ENCODE measurements at places on chromosomes 16 and 17.

GRCh38 chr16:51012396-51012795 is 138.7 kb downstream of the SALL1 start:
- H3K4me3 ChIP-seq = no peak overlapping the region
- H3K4me1 ChIP-seq = no peaks in the 10 kb centered on the region
- no peak for DNase-seq
- no peak overlapping the region for H3K27ac ChIP-seq
- H3K27me3 ChIP-seq = peaks cover 8% of the 10 kb centered on the region

GRCh38 chr17:41811549-41812380 is at the start of gene P3H4:
P3H4 (minus strand) TSS chr17:41811949; CDS start chr17:41811915, 34 bp downstream.
- H3K27ac ChIP-seq = no peak within 1 kb of the TSS
- peak; percentile 64 for DNase-seq

- no peaks in the 10 kb centered on the region for H3K4me1 ChIP-seq
- no peaks in the 10 kb centered on the region for H3K36me3 ChIP-seq
- DNase-seq = no peak
Observed at GRCh38 chr16:60681043-60681442, 1355.2 kb downstream of the CDH8 start.

DNA sequence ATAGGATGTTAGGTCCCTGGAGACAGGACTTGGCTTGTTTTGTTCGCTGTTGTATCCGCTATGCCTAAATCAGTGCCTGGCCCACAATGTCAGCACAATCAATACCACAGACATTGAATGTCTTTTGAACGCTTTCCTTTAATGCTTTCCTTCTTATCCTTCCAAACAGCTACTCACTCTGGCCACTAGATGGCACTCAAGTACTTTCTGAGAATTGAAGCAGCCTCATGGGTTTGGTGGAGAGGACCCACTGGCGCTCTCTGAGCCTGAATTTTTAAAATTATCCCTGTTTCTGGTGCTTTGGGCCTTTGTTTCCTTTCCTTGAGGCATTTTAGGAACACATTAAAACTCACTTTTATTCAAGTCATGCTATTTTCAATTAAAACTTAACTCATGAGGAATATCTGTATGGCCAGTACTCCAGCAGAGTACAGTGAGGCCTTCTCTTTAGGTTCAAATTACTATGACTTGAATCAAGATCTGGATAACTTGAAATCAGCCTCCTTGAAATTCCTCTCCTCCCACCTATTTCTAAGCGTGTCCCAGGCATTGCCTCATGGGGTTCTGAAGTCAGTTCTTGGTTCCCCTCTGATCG is 3.2 kb upstream of the NLRP1 start:
- peaks cover 17% of the 10 kb centered on the region for H3K36me3 ChIP-seq
- peak overlapping the region; percentile 63 for H3K27ac ChIP-seq

DNA sequence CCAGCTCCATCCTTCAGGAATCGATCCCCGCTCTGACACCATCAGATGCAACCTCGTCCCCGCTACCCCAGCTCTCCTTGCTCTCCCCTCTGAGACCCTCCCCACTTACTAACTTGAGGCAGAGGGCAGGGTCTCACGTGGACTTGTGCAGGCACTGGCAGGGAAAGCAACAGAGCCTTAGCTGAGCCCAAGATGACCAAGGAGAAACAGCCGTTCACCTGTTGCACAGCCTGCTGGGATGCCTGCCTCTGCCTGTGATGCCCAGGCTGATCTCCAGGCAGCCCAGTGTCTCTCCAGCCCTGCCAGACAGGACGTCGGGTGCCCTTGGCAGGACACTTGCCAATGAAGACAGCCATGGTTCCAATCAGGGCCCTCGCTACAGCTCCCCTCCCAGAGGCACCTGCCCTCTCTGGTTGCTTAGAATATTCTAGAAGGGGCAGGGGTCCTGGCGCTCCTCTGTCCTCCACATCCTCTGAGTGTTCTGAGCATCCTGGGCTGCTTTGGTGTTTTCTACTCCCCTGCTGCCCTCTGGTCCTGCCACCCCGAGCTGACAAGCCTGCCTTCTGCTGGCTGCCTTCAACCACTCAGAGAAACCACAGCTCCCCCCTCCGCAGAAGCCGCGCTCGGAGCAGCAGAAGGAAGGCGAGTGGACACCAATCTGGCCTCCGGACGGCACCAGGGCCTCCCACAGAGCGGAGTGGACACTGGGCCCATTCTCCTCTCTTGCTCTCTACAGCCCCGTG is 6.7 kb downstream of the CEP295NL start:
- DNase-seq = no peak
- peaks cover 5% of the 10 kb centered on the region for H3K4me1 ChIP-seq
- H3K36me3 ChIP-seq = peaks cover 6% of the 10 kb centered on the region
- peaks cover 27% of the 10 kb centered on the region for H3K27me3 ChIP-seq
- no peak overlapping the region for H3K4me3 ChIP-seq

GRCh38 chr17:71127416-71127815 is 958.1 kb downstream of the KCNJ2 start:
- no peaks in the 10 kb centered on the region for H3K27me3 ChIP-seq
- no peaks in the 10 kb centered on the region for H3K36me3 ChIP-seq
- DNase-seq = no peak
- no peak overlapping the region for H3K27ac ChIP-seq
- no peak overlapping the region for H3K4me3 ChIP-seq

GRCh38 chr17:37219876-37220606 is 155.7 kb upstream of the C17orf78 start:
- H3K27me3 ChIP-seq = no peaks in the 10 kb centered on the region
- DNase-seq = no peak
- peaks cover 7% of the 10 kb centered on the region for H3K36me3 ChIP-seq
- no peaks in the 10 kb centered on the region for H3K4me1 ChIP-seq
- no peak overlapping the region for H3K27ac ChIP-seq

- DNase-seq = no peak
- no peaks in the 10 kb centered on the region for H3K4me1 ChIP-seq
- peaks cover 78% of the 10 kb centered on the region for H3K27me3 ChIP-seq
- H3K4me3 ChIP-seq = no peak overlapping the region
- no peak overlapping the region for H3K27ac ChIP-seq
Observed at GRCh38 chr17:37786481-37786880, 41.6 kb upstream of the HNF1B start.

GRCh38 chr16:71421911-71422310 is 19.9 kb downstream of the TLE7 start:
- H3K4me1 ChIP-seq = peaks cover 10% of the 10 kb centered on the region
- no peak overlapping the region for H3K4me3 ChIP-seq
- H3K36me3 ChIP-seq = peaks cover 4% of the 10 kb centered on the region
- DNase-seq = no peak
- peaks cover 85% of the 10 kb centered on the region for H3K27me3 ChIP-seq

DNA sequence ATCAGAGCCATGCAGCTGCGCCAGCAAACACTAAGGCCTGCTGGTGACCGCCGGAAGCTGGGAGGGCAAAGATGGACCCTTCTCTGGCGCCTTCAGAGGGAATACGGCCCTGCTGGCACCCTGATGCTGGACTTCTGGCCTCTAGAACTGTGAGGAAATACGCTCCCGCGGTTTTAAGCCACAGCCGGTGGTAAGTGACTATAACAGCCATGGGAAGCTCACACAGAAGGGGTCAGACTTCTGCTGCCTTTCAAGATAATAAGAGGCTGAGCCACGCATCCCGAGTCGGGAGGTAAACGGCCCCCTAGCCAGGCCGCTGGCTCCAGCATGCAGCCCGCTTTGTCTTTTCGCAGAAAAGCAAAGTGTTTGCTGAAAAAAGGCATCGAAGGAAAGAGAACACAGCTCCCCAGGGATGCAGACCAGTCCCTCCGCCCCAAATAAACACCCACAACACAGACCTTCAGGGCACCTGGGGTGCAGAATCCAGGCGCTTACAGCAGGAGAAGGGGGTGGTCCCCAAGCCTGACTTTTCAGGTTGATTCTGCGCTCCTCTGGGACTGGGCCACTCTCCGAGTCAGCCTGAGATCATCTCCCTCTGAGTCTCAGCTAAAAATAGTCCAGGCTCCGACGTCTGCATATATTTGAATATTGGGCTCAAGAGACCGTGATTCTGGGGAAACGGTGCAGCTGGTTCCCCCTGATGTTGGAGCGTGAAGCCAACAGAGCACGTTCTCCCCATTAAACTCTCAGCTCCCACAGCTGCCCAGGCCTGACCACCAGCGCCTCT is 89.7 kb downstream of the MGAT5B start:
- no peaks in the 10 kb centered on the region for H3K4me1 ChIP-seq
- H3K27me3 ChIP-seq = peaks cover 33% of the 10 kb centered on the region
- DNase-seq = no peak
- H3K4me3 ChIP-seq = no peak overlapping the region
- H3K27ac ChIP-seq = no peak overlapping the region

- H3K4me3 ChIP-seq = peak overlapping the region; percentile 53
- peak; percentile 19 for DNase-seq
- peaks cover 10% of the 10 kb centered on the region for H3K4me1 ChIP-seq
- peaks cover 47% of the 10 kb centered on the region for H3K27me3 ChIP-seq
- H3K36me3 ChIP-seq = peaks cover 14% of the 10 kb centered on the region
- peak overlapping the region; percentile 93 for H3K27ac ChIP-seq
Observed at GRCh38 chr17:74514632-74515334, 16.5 kb downstream of the CD300LB start.

GRCh38 chr17:34579017-34579946 is at the start of gene TMEM132E:
TMEM132E (plus strand) TSS chr17:34579582; CDS start chr17:34581077, 1,495 bp downstream.
- peaks cover 85% of the 10 kb centered on the region for H3K27me3 ChIP-seq
- peak within 1 kb of the TSS; percentile 73 for H3K4me3 ChIP-seq
- H3K36me3 ChIP-seq = no peaks in the 10 kb centered on the region
- peaks cover 13% of the 10 kb centered on the region for H3K4me1 ChIP-seq
- DNase-seq = no peak

DNA sequence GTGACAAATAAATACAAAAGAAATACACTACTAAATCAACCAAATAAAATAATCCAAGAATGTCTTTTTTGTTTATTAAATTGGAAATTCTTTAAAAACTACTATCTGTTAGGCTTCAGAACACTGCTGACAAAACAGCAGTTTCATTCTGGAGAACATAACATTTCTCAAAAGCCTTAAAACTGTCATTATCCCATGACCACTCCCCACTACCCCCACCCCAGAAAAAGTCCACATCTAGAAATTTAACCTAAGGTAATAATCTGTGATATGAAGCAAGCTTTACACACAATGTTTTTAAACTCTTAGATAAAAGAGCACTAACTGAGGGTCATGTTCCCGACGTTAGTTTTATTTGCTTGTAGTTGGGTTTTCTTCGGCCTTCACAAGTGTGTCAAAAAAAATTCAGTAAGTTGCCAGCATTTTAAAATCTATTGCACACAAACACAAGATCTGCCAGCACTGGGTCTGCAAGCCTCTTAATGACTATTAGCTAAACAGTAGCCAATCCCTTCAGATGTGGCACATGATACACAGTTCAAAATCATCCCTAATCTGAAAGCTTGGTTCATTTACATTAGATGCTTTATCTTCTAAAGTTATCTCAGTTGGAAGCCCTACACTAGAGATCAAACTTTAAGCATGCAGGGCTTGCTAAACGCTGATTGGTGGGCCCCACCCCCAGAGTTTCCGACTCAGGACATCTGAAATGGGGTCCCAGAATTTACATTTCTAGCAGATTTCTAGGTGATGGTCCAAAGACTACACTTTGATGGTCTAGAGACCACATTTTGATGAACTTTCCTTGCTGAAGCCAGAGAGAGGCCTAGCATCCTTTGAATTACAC is 75.2 kb downstream of the KANSL1 start:
- no peak overlapping the region for H3K27ac ChIP-seq
- peaks cover 6% of the 10 kb centered on the region for H3K36me3 ChIP-seq
- H3K27me3 ChIP-seq = no peaks in the 10 kb centered on the region
- peaks cover 86% of the 10 kb centered on the region for H3K4me1 ChIP-seq
- no peak overlapping the region for H3K4me3 ChIP-seq

GRCh38 chr16:1712791-1713261 is 6.8 kb downstream of the MAPK8IP3 start:
- no peak overlapping the region for H3K27ac ChIP-seq
- DNase-seq = no peak
- H3K4me1 ChIP-seq = peaks cover 24% of the 10 kb centered on the region
- no peak overlapping the region for H3K4me3 ChIP-seq
- no peaks in the 10 kb centered on the region for H3K27me3 ChIP-seq

- peak overlapping the region; percentile 92 for H3K27ac ChIP-seq
- H3K36me3 ChIP-seq = peaks cover 22% of the 10 kb centered on the region
- DNase-seq = no peak
- no peaks in the 10 kb centered on the region for H3K27me3 ChIP-seq
- H3K4me1 ChIP-seq = peaks cover 33% of the 10 kb centered on the region
Observed at GRCh38 chr17:75406222-75406615, 741 bp upstream of the GRB2 start.

GRCh38 chr17:44913676-44914075 is 1.6 kb downstream of the GFAP start:
- H3K27me3 ChIP-seq = peaks cover 47% of the 10 kb centered on the region
- H3K27ac ChIP-seq = no peak overlapping the region
- no peaks in the 10 kb centered on the region for H3K36me3 ChIP-seq
- DNase-seq = no peak
- H3K4me1 ChIP-seq = no peaks in the 10 kb centered on the region

DNA sequence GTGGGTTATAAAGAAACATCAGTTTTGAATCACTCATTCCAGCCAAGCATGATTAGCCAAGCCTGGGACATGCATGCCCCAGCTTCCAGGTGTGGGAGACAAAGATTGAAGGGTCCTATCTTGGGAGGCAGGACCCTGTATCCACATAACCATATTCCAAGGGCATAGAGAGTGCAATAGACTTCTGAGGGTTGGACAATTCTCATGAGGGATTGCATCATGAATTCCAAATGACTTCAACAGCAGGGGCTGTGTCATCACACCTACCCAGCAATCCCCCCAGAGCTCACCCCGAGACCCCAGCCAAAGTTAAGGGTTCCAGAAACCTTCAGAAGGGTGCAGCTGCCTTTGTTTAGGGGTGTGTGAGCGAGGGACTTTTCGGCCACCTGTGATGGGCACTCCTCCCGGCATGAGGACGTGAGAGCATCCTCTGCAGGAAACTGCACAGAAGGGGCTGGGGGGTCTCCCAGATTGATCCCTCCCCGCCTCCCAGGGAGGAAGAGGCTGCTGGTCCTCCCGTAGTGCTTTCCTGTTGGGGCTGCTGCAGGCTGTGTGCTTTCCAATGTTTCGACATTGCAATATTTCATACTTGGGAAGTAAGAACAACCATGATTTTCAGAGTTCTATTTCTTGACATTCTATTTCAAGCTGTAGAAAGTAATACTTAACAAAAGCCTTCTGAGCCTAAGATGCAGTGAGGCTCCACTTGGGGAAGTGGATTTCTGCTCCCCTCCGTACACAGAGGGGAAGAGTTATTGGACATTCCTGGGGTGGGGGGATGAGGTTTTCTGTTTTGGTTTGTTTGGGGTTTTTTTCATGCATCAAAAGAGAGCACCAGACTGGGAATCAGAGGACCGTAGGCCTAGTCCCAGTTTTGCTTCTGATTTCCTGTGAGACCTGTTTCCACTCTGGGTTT is 13.3 kb upstream of the PITPNM3 start:
- no peak for DNase-seq
- H3K36me3 ChIP-seq = no peaks in the 10 kb centered on the region
- H3K27me3 ChIP-seq = peaks cover 12% of the 10 kb centered on the region
- H3K4me3 ChIP-seq = no peak overlapping the region
- H3K4me1 ChIP-seq = no peaks in the 10 kb centered on the region
